ENCODE measurements at places on chromosomes 5 and 9. TPM values are rescaled to one million over a fixed set of nuclear protein-coding genes. Genes with fewer than 3 reads are reported as not detected.

GRCh38 chr5:159041444-159042198 lies 58.1 kb downstream of the EBF1 start:
- no peaks in the 10 kb centered on the region for H3K36me3 ChIP-seq
- no peak overlapping the region for H3K27ac ChIP-seq
- H3K27me3 ChIP-seq, result peaks cover 32% of the 10 kb centered on the region
- H3K4me3 ChIP-seq, result no peak overlapping the region
- H3K4me1 ChIP-seq, result no peaks in the 10 kb centered on the region

GRCh38 chr5:32283539-32284377 lies 29.0 kb downstream of the MTMR12 start:
- no peak overlapping the region for H3K4me3 ChIP-seq
- no peaks in the 10 kb centered on the region for H3K27me3 ChIP-seq
- H3K27ac ChIP-seq, result no peak overlapping the region
- H3K4me1 ChIP-seq, result peaks cover 36% of the 10 kb centered on the region
- DNase-seq, result peak; percentile 35
- peaks cover 3% of the 10 kb centered on the region for H3K36me3 ChIP-seq

DNA sequence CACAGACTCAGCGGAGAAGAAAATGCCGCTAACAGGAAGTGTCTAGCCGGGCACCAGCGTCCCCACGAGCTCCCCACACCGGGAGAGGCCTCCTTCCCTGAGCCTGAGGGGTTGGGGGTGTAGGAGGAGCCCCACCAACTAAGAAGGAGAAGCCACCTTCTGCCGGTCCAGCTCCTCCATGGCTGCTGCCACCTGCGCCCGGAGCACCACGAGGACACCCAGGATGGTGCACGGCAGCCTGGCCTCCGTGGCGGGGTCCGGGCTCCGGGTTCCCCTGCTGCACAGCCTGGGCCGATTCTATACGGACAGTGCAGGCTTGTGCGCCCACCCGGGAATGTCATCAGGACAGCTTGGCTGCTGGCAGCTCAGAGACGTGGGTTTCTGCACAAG lies 297 bp downstream of the LCN8 start:
- H3K27me3 ChIP-seq, result peaks cover 9% of the 10 kb centered on the region
- peaks cover 9% of the 10 kb centered on the region for H3K36me3 ChIP-seq
- H3K27ac ChIP-seq, result no peak overlapping the region
- no peak for DNase-seq
- H3K4me1 ChIP-seq, result no peaks in the 10 kb centered on the region

The PCDHB12 gene
- not detected for total RNA-seq

- H3K4me1 ChIP-seq, result no peaks in the 10 kb centered on the region
- no peak overlapping the region for H3K27ac ChIP-seq
These were observed 15.2 kb downstream of the LIFR start for GRCh38 chr5:38541174-38541725.

The GDF9 gene
- total RNA-seq, result 2.8 TPM

The ADAMTS16 gene
- total RNA-seq, result not detected

The PCDHB8 gene
- not detected for total RNA-seq

- no peak overlapping the region for H3K4me3 ChIP-seq
- no peaks in the 10 kb centered on the region for H3K4me1 ChIP-seq
- H3K36me3 ChIP-seq, result no peaks in the 10 kb centered on the region
- no peak for DNase-seq
- no peak overlapping the region for H3K27ac ChIP-seq
These were observed 10.0 kb upstream of the SEPTIN8 start for GRCh38 chr5:132787076-132787475.

GRCh38 chr5:77292026-77292757 lies 81.7 kb downstream of the PDE8B start:
- H3K36me3 ChIP-seq, result peaks cover 2% of the 10 kb centered on the region
- no peak overlapping the region for H3K4me3 ChIP-seq
- H3K27me3 ChIP-seq, result peaks cover 42% of the 10 kb centered on the region
- H3K4me1 ChIP-seq, result peaks cover 5% of the 10 kb centered on the region

The UTP15 gene
- 26.3 TPM for total RNA-seq

The FAM221B gene
- total RNA-seq, result not detected

- H3K27ac ChIP-seq, result no peak overlapping the region
- no peaks in the 10 kb centered on the region for H3K36me3 ChIP-seq
- H3K27me3 ChIP-seq, result peaks cover 16% of the 10 kb centered on the region
- DNase-seq, result no peak
- H3K4me1 ChIP-seq, result peaks cover 76% of the 10 kb centered on the region
- no peak overlapping the region for H3K4me3 ChIP-seq
These were observed 2.2 kb downstream of the FAM219A start for GRCh38 chr9:34456151-34456550.

Measured in activated T-cell treated with anti-CD3 and anti-CD28 coated beads, Interleukin-2, amount 50 U/mL, for 72 hours (primary cell).